ENCODE measurements at places on chromosomes 7 and 10. TPM values are rescaled to one million over a fixed set of nuclear protein-coding genes. Genes with fewer than 3 reads are reported as not detected.

IFT22 gene
- 25.8 TPM for total RNA-seq

INHBA gene
- 0.08 TPM for total RNA-seq

CCDC6 gene
- total RNA-seq = 27.7 TPM

NUTM2B gene
- 1.5 TPM for total RNA-seq

RBAK gene
- total RNA-seq = 16.4 TPM

AMPH gene
- total RNA-seq = 1.6 TPM

PKD2L1 gene
- total RNA-seq = 0.44 TPM

LRMDA gene
- total RNA-seq = 19.4 TPM

GPR26 gene
- total RNA-seq = 0.05 TPM

SFTPA1 gene
- total RNA-seq = not detected

SORBS1 gene
- total RNA-seq = 103 TPM

VWDE gene
- total RNA-seq = 3.2 TPM

GRID1 gene
- total RNA-seq = 0.26 TPM

MINDY3 gene
- 26.1 TPM for total RNA-seq

AFAP1L2 gene
- total RNA-seq = 0.77 TPM

ACSM6 gene
- total RNA-seq = not detected

MPP7 gene
- 1.4 TPM for total RNA-seq

WNT2 gene
- 0.41 TPM for total RNA-seq

GCK gene
- total RNA-seq = not detected

AKR1C4 gene
- not detected for total RNA-seq

FAM180A gene
- total RNA-seq = not detected

OR2A1 gene
- not detected for total RNA-seq

HOXA3 gene
- 0.13 TPM for total RNA-seq

PDE6C gene
- not detected for total RNA-seq

FRMD4A gene
- total RNA-seq = 68.9 TPM

ADCYAP1R1 gene
- 39.3 TPM for total RNA-seq

GLI3 gene
- 24.9 TPM for total RNA-seq

DMBT1 gene
- total RNA-seq = 0.49 TPM

RALA gene
- 202 TPM for total RNA-seq

SPDYE9 gene
- 0.13 TPM for total RNA-seq

C7orf57 gene
- total RNA-seq = not detected

SRRM3 gene
- total RNA-seq = 27.1 TPM

OR2A42 gene
- total RNA-seq = 0.08 TPM

PON2 gene
- total RNA-seq = 158 TPM

SLC29A4 gene
- 6.4 TPM for total RNA-seq

ACBD7 gene
- total RNA-seq = 0.33 TPM

SPDYE5 gene
- not detected for total RNA-seq

RAB19 gene
- total RNA-seq = 5.1 TPM

NEURL1 gene
- 0.69 TPM for total RNA-seq

ANKRD26 gene
- total RNA-seq = 12.5 TPM

NUTM2D gene
- total RNA-seq = 16.1 TPM

VAX1 gene
- total RNA-seq = 26.3 TPM

EEPD1 gene
- total RNA-seq = 12.6 TPM

ASB15 gene
- total RNA-seq = not detected

XPNPEP1 gene
- total RNA-seq = 202 TPM

CALCR gene
- 0.62 TPM for total RNA-seq

Measured in endothelial cell (in vitro differentiated cells).